ENCODE measurements at places on chromosomes 5 and 9.

DNA sequence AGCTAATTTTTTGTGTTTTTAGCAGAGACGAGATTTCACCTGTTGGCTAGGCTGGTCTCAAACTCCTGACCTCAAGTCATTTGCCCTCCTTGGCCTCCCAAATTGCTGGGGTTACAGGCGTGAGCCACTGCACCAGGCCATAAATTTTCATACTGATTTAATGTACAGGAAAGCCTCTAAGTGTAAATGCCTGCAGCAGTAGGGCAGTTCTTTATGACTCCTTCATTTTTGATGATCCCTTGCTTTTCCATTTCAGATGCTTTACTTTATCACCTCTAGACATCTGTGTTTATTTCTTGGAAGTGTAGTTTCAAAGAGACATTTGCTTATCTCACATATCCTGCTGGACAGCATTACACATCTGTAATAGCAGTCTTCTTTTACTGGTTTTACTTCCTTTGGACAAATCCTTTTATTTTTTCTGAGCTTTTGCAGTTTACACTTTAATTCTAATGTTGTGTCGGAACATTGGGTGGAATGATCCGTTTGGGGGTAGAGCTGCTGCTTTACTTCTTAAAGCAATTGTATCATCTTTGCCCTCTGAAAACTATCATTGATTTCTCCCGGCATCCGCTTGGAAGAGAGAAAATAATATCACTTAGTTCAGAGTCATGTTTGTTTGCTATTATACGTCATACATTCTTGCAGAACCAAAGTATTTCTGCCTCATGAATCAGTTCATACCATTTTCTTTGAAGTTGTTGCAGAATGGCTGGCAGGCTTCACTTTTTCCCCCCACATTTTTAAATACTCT, 36.0 kb downstream of the SCGB3A1 start:
- DNase-seq = no peak

DNA sequence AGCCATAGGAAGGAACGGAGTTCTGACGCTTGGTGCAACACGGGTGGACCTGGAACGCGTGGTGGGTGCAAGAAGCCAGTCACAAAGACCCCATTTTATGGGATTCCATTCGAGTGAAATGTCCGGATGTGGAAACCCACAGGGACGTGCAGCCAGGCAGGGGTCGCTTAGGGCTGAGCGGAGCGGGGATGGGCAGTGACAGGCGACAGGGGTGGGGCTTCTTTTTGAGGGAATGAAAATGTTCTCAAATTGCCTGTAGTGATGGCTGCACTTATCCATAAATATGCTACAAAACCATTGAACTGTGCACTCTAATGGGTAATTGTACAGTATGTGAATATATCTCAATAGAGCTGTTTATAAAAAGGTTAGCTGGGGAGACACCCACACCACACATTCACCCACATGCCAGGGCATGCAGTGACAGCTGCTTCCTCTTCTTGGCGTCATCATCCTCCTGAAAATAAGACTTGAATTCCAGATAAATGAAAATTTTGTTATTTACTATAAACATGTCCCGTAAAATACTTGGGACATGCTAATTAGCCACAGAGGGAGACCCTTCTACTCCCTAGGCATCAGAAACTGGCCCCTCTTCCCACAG, 71.3 kb upstream of the OLFM1 start:
- DNase-seq = no peak

- no peak for DNase-seq
Observed at GRCh38 chr5:154628685-154629084, 126.5 kb upstream of the LARP1 start.

GRCh38 chr9:107789001-107789700, 299.6 kb upstream of the KLF4 start:
- DNase-seq = no peak

- DNase-seq = no peak
Observed at GRCh38 chr9:104514901-104515300, 10.8 kb downstream of the OR13F1 start.

- DNase-seq = no peak
Observed at GRCh38 chr5:126348855-126349635, 74.2 kb upstream of the GRAMD2B start.

DNA sequence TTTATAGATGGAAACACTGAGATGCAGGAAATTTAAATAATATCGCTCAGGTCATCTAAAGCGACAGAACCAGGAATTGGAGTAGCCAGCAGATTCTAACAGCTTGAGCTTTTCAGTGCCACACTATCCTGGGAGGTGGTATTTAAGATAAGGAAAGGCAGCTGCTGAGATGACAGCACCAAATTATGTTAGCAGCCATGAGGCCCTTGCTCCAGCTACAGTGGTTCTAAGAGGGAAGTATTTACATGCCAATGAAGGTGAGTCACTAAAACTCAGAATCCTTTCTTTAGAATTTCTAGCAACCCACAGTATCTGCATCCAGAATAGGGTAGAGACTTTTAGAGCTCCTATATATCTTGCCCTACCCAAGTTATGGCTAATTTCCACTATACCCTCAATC, 127.0 kb upstream of the VLDLR start:
- DNase-seq = peak; percentile 42

GRCh38 chr5:148484651-148485050, 100.9 kb downstream of the FBXO38 start:
- DNase-seq = no peak

GRCh38 chr5:115329475-115329874, 33.0 kb upstream of the CCDC112 start:
- DNase-seq = peak; percentile 76

DNA sequence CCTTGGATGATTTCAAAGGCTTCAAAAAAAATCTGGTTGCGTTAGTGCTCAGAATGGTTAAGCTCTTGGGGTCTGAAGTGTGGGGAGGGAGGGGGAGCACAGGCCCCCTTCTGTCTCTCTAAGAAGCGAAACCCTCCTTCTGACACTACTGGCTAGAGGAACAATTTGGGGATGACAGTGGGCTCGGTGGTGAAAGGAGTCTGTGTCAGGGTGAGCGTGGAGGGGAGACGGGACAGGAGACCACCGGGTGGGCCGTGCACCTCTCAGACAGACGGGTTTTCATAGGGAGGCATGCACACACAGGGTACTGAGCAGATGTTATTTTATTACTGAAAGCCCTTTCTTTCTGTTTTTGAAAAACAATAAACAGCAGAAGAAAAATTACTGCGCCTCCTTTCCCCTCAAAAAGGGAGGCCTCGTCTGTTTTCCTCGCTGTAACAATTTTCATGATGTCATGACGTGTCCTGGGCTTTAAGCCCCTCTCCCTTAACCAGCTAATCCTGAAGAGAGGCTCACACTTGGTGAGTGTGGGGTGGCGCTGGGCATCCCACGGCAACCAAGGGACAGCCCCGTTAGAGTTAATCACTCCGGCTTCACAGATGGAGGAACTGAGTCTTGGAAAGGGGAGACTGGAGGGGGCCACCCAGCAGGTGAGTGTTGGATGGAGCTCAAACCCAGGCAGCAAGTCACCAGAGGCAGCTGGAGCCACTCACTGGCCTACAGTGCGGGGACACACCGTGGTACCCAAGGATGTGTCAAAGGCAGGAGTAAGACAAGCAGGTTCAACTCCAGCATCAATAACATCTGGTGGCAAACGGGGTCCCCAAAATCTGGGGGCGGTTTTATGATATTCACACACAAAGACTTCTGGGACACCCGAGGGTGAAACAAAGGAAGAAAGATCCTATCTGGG, 53.4 kb downstream of the PTCH1 start:
- DNase-seq = no peak

DNA sequence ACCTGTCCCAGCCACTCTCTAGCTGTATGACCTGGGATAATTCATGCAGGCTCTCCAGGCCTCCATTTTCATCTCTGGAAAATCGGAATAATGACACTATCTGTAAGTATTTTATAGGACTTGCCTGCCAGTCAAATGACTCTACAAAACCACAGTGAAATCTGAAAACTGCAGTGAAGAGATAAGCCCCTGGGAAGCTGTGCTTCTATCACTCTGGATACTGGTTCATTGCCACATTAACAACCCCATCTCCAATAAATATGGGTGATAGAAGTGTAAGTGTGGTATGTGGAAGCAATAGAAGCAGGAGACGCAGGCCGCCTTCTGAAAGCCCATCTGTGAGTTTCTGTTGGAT, 31.8 kb downstream of the WHRN start:
- DNase-seq = no peak

DNA sequence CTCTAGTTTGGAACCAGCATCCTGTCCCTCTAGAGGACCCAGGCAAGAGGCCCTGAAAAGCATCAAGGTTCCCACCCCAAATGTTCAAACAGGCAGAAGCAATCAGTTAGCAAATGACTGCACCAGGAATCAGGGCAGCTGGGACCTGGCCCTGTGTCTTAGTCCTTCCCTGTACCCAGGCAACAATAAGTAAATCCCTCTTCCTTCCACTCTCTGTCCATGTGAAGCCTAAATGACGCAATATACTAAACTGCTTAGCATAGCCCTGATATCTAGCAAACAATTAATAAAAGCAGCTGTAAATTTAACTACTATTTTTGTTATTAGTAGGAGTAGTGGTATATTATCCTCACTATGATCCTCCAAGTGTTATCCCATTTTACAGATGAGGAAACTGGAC, 13.2 kb upstream of the ADRA1B start:
- no peak for DNase-seq

- no peak for DNase-seq
Observed at GRCh38 chr5:66440202-66440680, 156.0 kb upstream of the MAST4 start.

GRCh38 chr9:14515571-14516198, 177.5 kb downstream of the ZDHHC21 start:
- DNase-seq = peak; percentile 83

Measured in H9 (cell line).